ENCODE measurements at places on chromosomes 1 and 21.

GRCh38 chr1:64163970-64164369, 39.5 kb upstream of the UBE2U start:
- no peak for DNase-seq

DNA sequence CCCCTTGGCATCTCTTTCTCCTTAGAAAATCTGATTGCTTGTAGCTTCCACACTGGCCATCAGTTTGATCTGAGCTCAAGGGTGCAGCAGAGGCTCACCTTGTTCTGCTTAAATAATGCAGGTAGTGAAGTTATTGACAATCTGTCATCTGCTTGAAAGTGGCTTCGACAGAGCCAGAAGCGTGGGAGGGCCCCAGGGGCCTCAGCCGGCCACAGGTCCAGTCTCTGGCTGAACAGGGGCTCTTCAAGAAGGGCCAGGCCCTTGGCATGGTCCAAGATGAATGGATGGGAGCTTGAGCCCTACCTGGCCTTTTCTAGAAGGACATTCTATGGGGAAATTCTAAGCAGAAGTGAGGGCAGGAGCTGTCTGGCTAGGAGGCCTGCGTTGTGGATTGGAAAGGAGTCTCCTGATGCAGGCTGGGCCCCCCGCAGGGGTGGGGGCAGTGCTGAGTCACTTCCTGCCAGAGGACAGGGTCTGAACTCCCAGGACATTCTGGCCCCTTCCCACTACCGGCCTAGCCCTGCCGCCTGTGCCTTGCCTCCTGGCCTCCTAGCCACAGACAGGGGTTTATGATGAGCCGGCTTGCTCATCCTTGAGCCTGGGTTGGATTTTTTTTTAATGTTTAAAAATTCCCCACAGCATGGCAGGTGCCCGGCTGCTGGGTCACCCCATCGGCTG, 162.3 kb upstream of the VAMP3 start:
- no peak for DNase-seq

GRCh38 chr1:89286549-89287180, 14.0 kb upstream of the GBP5 start:
- no peak for DNase-seq

GRCh38 chr1:201147396-201148015, 6.8 kb downstream of the TMEM9 start:
- no peak for DNase-seq

- DNase-seq = no peak
These were observed 38.4 kb downstream of the ATF3 start for GRCh38 chr1:212647004-212647403.

- no peak for DNase-seq
These were observed 560.7 kb downstream of the LRRIQ3 start for GRCh38 chr1:73637264-73637663.

GRCh38 chr1:155648207-155649147, 38.5 kb downstream of the MSTO1 start:
- peak; percentile 38 for DNase-seq

DNA sequence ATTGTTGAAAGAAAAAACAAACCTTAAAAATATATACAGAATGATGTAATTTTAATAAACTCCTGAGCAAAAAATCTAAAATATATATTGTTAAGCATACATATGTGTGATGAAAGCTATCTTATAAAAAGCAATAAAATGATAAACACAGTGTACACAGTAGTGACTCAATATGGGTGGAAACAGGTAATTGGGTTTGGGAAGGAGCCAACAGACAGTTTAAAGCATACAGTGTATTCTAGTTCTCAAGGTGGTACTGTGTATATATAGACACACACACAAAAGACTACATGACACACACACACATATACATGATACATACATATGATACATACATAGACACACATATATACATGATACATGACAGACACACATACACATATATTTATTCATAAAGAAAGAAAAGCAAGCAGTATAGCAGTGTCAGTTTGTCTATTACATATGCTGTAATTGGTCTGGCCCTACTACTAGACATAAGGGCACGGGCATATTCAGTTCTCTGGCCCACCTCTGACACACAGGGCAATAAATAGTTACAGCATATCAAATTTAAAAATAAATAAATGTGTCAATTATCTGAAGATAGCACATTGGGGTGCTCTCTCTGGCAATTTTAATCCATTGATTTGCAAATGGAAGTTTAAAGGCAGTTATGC, 330.2 kb downstream of the S1PR1 start:
- DNase-seq = no peak

DNA sequence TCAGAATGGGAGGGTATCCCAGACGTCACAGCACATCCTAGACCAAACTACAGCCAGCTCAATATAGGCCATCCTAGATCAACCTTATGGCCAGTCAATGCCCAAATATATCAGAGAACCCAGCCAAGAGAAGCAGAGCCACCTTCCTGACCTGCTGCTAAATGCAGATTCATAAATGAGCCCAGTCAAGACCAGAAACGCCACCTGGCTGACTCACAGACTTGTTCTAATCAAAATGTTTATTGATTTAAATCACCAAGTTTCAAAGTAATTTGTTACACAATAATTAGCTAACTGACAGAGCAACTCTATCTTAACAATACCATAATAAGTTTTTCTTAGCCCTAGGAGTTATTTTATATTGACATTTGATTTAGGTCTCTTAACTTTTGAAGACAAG, 28.6 kb downstream of the ZNF644 start:
- no peak for DNase-seq

DNA sequence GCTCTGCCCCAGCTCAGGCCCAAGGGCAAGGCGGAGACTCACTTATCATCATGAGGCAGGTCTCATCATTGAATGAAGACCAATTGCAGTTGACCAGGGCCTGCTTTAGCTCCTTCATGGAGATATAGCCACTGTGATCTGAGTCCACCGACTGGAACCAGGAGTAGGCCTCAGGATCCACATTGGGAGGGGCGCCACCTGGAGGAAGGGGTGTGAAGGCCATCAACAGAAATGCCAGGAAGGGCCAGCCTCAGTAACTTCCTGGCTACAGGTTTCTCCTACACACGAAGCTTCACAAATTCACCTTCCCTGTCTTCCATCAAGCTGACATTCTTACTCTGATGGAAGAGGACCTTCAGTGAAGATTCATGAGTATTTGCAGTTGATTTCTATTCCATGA, 11.6 kb downstream of the PEF1 start:
- DNase-seq = no peak

DNA sequence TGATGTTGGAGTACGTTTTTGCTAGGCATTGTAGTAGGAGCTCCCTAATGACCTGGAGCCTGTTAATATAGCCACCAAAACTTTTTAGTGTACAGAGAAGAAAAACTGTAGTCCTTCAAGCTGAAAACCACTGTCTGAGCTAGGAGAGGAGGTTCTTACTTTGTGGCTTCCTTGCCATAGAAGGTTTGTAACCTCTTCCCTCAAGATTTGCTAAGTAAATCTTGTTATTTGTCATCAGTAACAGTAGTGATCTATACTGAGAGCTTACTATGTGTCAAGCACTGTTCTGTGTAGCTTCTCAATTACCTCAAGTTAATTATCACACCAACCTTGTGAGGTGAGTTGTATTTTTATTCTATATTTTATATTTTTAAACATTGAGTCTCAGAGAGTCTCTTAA, 21.2 kb upstream of the LRRC8C start:
- DNase-seq = no peak

DNA sequence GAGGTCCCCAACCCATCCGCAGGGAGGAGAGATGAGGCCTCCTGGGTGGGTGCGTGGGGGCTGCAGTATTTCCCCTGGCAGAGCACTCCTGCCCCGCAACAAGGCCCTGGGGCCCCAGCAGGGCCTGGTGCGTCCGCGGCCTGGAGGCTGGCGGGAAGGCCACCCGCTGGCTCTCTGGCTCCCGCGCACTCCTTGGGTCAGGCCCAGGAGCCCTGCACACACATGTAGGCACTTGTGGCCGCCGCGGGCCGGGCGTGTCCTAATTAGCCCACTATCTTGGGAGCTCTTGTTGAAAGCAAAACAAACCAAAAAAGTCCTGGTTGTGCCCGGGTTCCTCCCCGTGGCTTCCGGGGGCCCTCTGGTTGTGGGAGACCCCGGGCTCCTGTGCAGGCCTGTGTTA, 49.7 kb upstream of the CCDC27 start:
- no peak for DNase-seq

DNA sequence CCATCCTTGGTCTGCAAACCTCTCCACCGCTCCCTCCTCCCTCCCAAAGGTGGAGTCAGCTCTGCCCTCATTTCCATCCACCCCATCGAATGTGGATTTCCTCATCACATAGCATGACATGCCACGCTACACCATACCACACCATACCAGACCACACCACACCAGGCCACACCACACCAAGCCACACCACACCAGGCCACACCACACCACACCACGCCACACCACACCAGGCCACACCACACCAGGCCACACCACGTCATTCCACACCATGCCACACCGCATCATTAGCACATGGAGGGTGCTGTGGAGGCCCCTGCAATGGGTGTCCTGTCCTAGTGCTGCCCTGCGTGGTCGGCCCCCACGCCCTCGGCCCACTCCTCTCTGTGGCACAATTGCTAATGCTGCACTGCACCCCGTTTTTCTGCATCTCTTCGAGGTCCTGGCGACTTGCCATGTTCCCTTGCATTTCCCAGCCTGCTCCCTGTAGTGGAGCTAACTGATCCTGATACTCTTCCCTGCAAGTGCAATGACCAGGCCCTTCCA, 11.3 kb downstream of the DFFB start:
- no peak for DNase-seq

DNA sequence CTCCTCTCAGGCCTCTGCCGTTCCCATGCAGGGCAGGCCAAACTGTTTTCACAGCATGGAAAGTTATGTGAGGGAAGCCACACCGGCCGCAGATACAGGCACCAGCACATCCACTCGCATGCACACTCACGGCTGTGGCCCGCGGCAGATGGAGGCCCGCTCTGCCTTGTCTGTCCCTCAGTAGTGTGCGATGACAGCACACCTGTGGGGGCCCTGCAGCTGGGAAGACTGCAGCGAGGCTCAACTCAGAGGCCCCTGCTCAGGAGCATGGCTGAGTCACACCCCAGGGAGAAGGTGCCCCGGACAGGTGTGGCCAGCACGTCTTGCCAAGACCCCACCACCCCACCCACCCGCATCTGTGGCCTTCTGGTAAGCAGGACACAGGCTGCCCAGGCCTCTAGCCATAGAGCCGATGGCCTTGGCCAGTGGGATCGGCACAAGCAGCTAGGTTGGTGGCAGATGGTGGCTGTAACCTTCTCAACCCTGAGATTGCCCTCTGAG, 1.3 kb upstream of the UBE2J2 start:
- DNase-seq = no peak

- DNase-seq = no peak
These were observed 264.6 kb upstream of the PROX1 start for GRCh38 chr1:213723187-213723586.

DNA sequence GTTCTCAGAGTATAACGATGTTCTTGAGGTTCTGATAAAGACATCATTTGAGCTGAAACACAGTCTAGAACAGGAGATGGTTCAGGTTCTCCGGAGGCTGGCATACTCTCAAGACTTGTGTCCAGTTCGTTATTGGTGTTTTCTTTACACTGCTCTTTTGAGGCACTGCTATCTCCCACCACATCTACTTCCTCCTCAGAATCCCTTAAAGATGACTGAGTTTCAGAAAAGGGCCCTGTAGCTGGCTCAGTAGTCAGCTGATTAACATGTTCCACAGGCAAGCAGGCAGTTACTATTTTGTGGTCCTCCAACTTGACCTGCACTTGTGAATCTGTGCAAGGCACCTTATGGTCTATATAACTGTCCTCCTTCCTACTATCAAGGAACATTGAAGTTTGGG, 50.2 kb downstream of the ZZZ3 start:
- no peak for DNase-seq

DNA sequence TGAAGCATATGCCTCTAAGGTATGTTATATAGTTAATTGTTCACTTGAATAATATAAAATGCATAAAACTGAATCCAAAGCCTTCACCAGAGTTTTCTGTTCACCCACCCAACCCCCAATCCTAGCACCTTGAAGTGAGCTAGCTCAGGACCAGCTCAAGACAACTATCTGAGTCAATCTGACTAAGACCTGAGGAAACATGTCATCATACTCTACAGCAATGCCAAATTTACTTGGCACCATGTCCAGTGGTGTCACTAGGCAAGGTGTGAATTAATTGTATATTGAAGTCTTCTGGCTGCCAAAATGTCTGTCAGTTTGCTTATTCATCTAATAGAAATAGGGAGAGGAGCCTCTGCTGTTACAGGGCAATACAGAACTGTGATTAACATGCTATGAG, 3.8 kb downstream of the DNASE2B start:
- no peak for DNase-seq

DNA sequence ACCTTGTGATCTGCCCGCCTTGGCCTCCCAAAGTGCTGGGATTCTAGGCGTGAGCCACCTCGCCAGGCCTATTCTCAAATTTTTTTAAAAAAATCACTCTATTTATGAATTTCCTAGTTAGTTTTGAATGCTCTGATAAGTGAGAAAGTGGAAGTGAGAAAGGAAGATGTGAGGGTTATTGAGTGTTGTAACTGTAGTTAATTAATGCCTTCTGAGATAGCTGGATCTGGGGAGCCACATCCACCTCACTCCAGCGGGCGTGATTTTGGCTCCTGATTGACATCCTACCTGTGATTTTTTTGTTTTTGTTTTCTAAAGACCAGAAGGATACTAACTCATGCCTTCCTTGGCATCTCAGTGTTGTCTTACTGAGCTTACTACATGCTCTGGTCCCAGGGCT, 65.6 kb downstream of the ST3GAL3 start:
- DNase-seq = no peak

GRCh38 chr21:33022489-33022827, 3.3 kb upstream of the OLIG2 start:
- DNase-seq = no peak

- DNase-seq = peak; percentile 33
These were observed 168.8 kb downstream of the GABPA start for GRCh38 chr21:25903607-25904006.

GRCh38 chr1:7991504-7992440, 30.3 kb downstream of the PARK7 start:
- DNase-seq = no peak

DNA sequence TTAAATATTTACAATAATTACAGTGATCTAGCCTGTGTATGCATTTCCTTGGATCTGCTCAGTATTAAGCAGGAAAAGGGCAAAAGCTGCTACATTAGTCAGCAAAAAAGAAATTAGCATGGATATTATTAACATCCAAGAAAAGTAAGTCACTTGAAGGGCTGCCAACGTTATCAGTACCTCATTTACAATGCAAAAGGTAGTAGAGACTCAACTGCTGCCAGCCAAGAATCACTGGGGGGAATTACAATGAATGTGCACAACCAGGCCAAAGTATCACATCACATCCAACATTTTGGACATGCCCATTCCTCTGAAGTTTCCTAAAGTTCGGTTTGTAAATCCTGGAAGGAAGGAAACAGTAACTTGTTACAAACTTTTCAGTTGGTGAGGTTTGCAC, 1.9 kb downstream of the CNN3 start:
- DNase-seq = peak; percentile 60

GRCh38 chr1:21567241-21568005, 58.2 kb downstream of the ALPL start:
- peak; percentile 62 for DNase-seq

- DNase-seq = no peak
These were observed 579 bp downstream of the PTCH2 start for GRCh38 chr1:44842486-44842861.

GRCh38 chr1:19461220-19461554, 24.2 kb downstream of the CAPZB start:
- DNase-seq = no peak

All from tongue (tissue), 3 donors.